CD4-positive, alpha-beta T cell treated with Interleukin-15 for 1 hour (primary cell): ENCODE measurements at places on chromosomes 12 and 14.

DNA sequence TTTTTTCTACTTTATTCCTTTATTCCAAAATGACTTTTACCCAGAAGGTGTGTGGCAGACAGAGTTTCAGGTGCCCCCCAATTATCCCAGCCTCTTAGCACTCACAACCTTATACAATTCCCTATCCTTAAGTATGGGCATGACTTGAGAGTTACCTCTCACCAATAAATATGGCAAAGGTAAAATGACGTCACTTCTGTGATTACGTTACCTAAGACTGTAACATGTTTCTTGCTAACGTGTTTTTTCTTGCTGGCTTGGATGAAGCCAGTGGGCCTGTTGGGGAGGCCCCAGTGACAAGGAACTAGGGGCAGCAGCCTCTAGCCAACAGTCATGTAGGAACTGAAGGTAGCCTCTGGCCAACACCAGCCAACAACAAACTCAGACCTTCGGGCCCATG is 13.3 kb upstream of the TUNAR start:
- DNase-seq: no peak

DNA sequence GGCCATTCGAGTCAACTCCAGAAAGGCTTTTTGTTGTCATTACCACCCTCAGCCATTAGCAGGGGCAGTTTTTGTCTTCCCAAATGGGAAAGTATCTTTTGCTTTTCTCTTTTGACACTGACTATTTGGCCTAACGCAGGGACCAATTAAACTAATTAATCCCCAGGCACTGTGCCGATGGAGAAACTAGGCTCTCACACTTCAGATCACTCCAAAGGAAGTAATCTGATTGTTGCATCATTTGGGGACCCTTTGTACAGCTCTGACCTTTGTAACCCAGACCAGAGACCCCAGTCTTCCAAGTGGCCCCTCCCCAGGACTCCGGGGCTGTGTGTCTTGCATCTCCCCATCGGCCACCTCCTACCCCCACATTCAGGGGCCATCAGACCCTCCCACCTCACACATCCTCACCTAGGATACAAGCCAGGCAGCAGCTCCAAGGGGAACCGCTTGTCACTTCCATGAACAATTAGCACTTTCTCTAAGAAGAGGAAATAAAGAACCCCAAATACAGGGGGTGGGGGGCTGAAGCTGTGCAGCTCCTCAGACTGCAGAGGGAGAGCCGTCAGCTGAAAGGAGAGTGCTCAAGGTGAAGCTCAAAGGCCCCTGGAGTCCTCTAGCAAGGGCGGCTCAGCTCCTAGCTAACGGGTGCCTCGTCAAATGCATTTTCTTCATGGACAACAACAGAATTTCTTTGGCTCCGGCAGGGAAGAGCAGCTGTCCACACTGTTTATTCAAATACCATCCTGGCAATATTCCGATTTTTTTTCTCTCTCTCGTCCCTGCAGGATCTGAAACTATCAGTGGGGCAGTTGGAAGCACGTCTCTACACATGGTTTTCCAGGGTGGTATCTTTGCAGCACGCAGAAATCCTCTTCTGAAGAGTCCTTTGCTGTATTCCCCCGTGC is 64.3 kb upstream of the DIO3 start:
- DNase-seq: peak; percentile 8

DNA sequence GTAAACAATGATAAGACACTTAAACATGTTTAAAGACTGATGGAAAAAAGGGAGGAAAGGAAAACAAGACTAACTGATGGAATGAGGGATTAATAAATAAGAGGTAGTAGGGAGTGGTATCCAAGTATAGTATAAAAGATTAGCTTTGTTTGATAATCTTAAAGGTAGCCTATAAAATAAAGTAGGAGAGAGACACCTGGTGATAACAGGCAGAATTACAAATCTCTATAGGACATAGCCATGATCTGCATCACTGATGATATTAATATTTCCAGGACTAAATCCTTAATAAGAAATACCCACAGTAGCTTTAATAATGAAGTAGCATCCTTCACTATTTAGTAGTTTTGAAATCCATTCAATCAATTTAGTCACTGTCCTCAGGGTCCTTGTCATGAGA is 30.4 kb downstream of the DLGAP5 start:
- no peak for DNase-seq

DNA sequence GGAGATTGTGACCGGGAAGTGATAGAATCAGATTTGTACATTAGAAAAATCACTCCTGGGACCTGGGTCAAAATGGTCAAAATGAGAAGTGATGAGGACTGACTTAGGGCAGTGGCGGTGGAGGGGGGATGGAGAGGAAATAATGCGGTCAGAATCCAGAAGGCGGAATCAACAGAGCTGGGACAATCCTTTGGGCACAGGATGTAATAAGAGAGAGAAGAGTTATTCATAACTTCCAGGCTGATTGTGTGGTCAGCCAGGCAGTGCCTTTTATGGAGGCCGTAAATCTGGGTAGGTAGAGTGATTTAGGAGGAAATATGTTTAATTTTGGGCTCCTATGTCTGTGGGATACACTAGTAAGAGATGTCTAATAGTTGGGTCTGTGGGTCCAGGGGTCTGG is 21.6 kb downstream of the FBXL14 start:
- no peak for DNase-seq

DNA sequence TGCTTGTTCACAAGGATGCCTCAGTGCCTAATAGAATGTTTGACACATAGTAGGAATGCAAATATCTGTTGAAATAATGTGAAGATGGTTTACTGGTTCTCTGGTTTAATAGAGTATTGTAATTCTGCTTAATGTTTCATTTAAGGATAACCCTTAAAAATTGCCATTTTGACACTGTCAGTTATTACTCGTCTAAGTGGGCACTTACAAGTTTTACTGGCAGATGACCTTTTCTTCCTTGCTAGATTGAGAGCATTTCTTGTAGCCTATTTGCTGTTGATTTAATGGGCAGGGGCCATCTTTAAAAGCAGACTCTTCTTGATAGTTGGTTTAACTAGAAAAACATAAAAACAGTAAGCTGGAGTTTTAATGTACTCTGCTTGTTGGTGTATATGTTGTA is 1.9 kb downstream of the TMEM263 start:
- DNase-seq: no peak

GRCh38 chr14:101843665-101844064 is 82.2 kb downstream of the PPP2R5C start:
- DNase-seq: peak; percentile 81

DNA sequence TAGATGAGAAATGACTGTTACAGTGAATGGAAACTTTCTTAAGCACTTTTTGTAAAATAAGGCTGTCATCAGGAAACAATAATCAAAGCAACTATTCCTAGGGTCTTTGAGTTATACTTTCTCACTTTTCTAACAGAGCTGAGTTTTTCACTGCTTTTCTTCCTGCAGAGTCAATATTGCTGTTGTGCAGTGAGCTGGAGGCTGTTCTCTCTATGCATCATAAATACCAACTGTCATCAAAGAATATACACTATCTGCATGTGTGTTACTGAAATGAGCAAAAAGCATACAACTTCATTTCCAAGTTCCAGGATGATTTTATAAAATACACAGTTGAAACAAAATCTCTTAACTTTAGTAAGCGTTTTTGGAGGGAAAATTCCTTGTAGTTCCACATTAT is 110.4 kb upstream of the CPSF6 start:
- DNase-seq: no peak

GRCh38 chr14:95697764-95698163 is 11.5 kb downstream of the TCL1B start:
- DNase-seq: no peak

GRCh38 chr14:103973354-103973753 is 31.0 kb upstream of the RD3L start:
- no peak for DNase-seq

GRCh38 chr12:84826925-84827324 is 85.7 kb downstream of the SLC6A15 start:
- no peak for DNase-seq

GRCh38 chr14:88947646-88948598 is 123.5 kb downstream of the TTC8 start:
- no peak for DNase-seq

GRCh38 chr14:67814821-67815220 is 1.6 kb downstream of the ZFYVE26 start:
- DNase-seq: no peak

GRCh38 chr12:81950871-81951270 is 191.7 kb upstream of the PPFIA2 start:
- no peak for DNase-seq

DNA sequence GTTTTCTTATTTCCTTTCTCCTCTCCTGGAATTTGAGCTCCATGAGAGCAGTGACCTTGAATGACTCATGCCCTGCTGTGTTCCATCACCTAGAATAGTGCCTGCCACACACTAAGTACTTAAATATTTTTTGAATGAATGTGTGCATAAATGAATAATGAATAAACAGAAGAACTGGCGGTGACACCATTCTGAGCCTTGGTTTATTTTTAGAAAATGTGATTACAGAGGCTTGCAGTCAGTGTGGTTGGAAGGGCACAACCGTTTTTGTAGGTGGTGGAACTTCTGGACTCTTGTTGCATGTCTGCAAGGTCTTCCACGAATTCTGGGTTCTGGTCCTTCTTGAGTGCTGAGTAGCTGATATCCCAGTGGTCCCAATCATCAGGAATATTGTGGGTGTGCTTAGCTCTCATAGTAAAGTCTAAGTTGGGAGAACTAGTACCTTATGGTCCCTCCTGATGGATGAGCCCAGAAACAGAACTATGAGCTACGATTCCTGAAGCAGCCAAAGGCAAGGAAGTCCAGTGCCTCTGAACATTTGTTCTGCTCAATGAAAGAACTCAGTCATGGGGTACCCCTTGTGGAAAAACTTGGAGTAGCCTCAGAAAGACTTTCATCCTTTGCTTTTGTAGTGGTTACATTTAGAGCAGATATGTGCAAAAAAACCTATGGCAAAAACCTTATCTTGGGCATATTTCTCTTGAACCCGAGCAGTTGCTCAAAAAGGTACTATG is 28.8 kb upstream of the BHLHE41 start:
- DNase-seq: no peak

DNA sequence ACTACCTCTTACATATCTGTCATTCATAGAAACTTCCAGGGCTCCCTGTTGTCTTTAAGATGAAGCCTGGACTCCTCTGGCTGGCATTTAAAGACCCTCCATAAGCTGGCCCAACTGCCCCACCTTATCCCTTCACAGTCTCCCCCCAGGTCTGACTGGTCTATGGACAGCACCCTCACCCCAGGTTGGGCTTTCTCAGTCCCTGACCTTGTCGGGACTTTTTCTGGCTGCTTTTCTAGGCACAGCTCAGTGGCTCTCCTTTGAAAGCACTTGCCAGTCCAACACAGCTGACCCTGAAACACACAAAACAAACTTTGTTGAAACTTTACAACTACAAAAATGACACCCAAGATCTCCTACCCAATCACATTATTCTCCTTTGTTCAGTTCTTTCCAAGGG is 13.9 kb upstream of the MYH7 start:
- no peak for DNase-seq

- DNase-seq: no peak
These were observed 7.2 kb downstream of the CCDC85C start for GRCh38 chr14:99596772-99597171.

- DNase-seq: no peak
These were observed 9.3 kb downstream of the ST8SIA1 start for GRCh38 chr12:22325218-22325617.

DNA sequence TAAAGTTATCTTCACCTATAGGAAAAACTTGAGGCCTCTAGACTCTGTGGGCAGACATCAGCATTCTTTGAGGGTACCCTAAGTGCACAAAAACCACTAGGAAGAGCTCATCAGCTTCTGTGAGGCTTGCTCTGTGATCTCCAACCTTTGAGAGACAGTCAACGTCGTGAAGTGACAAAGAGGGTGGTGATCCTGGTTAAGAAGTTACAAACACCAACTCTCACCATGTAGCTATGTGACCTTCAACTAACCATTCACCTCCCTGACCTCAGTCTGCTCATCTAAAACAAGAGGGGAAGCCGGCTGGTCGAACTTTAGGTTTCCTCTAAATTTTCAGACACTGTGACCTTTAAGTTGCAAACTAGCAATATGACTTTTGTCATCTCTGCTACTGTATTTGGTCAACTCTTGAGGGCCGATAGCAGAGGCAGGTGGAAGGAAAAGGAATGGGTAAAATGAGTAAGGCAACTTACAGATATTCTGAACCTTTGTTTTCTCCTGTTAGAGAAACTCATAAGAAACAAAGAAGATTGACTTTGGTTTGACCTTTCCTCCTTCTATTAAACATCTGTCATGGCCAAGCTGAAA is 103.2 kb upstream of the PARP11 start:
- DNase-seq: no peak

DNA sequence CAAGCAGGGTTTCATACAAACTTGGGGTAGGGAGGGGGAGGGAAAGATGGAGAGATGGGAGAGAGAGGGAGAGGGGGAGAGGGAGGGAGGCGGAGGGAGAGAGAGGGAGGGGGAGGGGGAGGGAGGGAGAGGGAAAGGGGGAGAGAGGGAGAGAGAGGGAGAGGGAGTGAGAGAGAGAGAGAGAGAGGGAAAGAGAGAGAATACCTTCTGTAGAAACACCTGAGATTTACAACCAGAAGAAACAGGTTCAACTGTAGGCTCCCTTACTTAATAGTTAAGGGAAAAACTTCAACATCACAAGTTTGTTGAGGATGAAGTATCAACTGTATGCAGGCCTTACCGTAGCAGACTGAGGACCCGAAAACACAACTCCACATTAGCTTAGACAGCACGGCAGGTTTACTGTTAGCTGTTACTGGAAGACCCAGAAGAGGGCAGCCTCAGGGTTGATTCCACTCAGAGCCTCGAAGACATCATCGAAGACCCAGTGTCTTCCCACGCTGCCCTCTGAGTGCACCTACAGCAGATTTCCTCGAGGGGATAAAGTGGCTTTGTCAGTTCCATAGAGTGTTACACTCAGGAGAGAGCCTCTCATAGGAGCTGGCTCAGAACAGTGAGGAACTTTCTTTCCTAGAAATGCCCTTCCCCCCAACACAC is 72.4 kb downstream of the NT5DC3 start:
- DNase-seq: no peak

- DNase-seq: no peak
These were observed 245.9 kb upstream of the DDHD1 start for GRCh38 chr14:53399057-53399456.

DNA sequence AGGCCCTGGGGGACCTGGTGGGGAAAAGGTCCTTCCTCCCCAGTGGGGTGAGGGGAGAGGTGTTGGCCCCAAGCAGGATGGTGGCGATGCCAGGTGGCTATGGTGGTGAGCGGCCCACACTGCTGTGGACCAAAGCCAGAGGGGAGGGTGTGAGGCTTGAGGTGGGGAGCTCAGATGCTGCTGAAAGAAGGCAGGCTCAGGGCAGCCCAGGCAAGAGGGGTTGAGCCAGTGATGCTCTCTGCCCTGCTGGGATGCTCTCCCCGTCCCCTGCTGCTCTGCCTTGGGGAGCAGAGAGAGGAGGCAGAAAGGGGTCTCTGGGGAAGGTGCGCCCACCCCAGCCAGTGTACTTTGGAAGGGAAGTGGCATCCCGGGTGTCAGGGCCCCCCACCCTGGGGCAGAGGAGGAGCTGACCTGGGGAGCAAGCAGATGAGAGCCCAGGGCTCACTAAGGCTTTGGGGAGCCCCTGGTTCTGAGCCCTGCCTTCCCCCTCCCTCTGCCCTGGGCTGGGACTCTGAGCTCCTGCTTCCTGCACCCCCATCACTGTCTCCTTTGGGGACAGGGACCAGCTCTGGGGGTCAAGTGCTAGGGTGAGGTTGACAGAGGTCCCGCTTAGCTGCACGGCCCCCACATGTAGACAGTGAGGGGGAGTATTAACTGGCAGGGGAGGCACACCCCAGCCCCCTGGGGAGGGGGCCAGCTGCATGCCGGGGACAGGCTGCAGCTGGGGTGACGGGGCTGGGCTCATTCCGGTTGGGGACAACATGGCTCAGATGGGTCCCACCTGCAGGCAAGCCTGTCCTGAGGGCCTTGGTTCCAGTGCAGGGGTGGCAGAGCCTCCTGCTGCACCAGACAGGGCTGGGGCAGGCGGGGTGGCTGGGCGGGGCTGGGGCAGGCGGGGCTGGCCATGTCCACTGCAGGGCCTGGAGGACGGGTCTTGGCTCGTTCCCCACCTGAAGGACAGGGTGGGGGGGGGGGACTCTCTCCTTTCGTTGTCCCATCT is 124.4 kb downstream of the KIF26A start:
- no peak for DNase-seq
